ENCODE measurements at places on chromosomes 2 and 18. TPM values are rescaled to one million over a fixed set of nuclear protein-coding genes. Genes with fewer than 3 reads are reported as not detected.

FRZB gene
- total RNA-seq = 2.3 TPM

ZSWIM2 gene
- total RNA-seq = not detected

SCYGR4 gene
- total RNA-seq = not detected

ANKRD44 gene
- total RNA-seq = 7.0 TPM

UPP2 gene
- total RNA-seq = not detected

ITPRIPL1 gene
- total RNA-seq = 1.6 TPM

GALNT13 gene
- total RNA-seq = 0.21 TPM

MROH2A gene
- total RNA-seq = not detected

PIKFYVE gene
- total RNA-seq = 20.4 TPM

FAM237A gene
- total RNA-seq = not detected

DUSP19 gene
- 10.6 TPM for total RNA-seq

Measured in heart left ventricle (tissue), 16 donors.